ENCODE measurements at places on chromosomes 2 and 18. TPM values are rescaled to one million over a fixed set of nuclear protein-coding genes. Genes with fewer than 3 reads are reported as not detected.

Gene CD8B2
- not detected for total RNA-seq

Gene ALK
- total RNA-seq = 0.14 TPM

Gene NLRC4
- 0.96 TPM for total RNA-seq

Gene ZNF396
- 0.71 TPM for total RNA-seq

Gene CTLA4
- 0.11 TPM for total RNA-seq

Gene CHPF
- total RNA-seq = 104 TPM

Gene TCF7L1
- total RNA-seq = 7.0 TPM

Gene CNTNAP5
- total RNA-seq = not detected

DNA sequence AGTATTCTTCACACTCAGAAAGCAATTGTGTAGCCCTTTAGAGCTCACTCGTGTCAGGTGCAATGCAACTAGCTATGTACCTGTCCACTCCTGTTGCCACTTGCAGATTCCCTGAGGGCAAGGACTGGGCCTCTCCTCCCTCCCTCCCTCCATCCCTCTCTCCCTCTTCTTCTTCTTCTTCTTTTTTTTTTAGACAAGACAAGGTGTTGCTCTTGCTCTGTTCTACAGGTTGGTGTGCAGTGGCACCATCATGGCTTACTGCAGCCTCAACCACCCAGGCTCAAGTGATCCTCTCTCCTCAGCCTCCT lies 119.7 kb downstream of the ACKR3 start:
- DNase-seq = no peak

GRCh38 chr2:27715318-27716210 lies 51.9 kb downstream of the SLC4A1AP start:
- DNase-seq = peak; percentile 79

DNA sequence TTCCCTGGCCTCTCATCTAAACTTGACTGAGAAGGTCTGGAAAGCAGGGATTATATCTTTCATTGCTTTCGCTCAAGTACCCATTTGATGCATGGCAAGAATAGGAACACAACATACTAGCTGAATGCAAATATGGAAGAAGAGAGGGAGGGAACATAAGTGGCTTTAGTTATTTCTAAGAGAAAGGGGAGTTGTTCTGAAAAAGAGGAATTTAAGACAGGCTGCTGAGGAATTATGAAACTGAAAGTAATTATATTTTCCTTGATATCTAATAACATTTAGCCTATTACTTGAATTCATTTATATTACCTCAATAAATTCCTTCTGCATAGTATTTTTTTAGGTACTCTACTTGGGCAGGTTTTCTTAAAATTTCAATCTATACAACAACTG lies 105.8 kb upstream of the TTN start:
- DNase-seq = no peak

DNA sequence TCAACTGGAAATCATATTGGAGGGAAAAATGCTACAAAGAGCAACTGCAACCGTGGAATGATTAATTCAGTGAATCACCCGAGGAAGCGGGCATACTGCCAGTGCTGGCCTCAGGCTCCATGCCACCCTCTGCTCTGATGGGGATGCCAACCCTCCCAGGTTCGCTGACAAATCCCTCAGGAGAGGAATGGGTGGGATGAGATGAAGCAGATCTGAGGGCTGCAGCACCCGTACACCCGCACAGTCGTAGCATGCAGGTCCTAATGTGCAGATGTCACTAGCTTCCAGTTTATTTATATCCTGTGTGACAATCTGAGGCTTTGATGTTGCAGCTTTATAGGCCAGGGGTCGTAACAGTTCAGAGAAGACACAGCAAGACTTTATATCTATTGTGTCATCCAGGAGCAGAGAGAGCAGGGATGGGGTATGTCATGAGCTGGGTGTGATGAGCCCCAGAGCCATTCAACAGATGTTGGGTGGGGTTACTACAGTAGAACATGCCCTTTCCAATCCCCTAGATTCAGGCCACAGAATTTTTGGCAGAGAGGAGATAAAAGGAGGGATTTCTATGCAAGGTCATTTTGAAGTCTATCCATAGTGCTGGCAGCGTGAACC lies 44.6 kb downstream of the DPP4 start:
- DNase-seq = peak; percentile 50

- DNase-seq = no peak
These were observed 22.5 kb upstream of the MTA3 start for GRCh38 chr2:42545841-42546390.

DNA sequence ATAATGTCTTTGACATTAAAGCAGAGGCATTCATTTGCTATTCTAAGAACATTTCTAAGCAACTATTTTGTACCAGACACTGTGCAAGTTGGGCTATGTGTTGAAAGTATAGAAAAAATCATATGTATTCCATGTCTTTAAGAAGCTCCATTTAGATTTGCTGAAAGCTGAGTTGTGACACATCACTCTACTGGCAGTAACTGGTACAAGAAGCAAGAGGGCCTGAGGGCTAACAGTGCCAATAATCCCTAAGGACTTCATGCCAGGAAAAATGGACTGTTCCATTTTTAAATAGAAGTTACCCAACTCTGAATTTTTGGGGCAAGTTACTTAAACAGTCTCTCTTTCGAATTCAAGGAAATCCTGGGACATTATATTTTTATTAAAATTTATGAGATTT lies 178.7 kb downstream of the SRBD1 start:
- no peak for DNase-seq

DNA sequence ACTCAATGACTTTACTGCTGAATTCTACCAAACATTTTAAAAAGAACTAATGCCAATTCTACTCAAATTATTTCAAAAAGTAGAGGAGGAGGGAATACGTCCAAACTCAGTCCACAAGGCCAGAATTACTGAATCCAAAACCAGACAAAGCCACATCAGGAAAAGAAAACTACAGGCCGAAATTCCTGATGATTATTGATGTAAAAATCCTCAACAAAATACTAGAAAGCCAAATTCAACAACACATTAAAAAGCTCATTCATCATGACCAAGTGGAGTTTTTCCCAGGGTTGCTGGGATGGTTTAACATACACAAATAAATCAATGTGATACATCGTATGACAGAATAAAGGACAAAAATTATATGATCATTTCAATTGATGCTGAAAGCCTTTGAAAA lies 103.9 kb upstream of the UBE2E3 start:
- no peak for DNase-seq

- no peak for DNase-seq
These were observed 63.0 kb upstream of the PGAP1 start for GRCh38 chr2:196989496-196989895.

GRCh38 chr2:194079989-194080388 lies 1577.0 kb upstream of the SLC39A10 start:
- no peak for DNase-seq

GRCh38 chr2:46863882-46864281 lies 51.7 kb downstream of the MCFD2 start:
- no peak for DNase-seq

DNA sequence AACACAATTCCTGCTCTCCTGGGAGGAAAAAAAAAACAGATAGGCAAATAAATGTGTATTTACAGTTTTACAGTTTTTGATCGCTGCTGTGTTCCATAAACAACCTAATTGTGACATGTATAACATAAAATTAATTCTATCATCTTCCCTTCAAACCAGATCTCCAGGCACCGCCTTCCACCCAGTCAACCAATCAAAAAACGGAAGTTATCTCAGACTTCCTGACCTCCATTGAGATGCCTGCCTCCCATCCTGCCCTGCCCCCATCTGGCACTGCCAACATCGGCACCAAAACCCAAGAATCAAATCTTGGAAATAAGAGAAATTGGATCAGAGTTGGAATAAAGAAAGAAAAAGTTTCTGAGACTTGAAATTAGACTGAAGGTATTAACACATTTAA lies 3.1 kb upstream of the RIOK3 start:
- no peak for DNase-seq

- DNase-seq = peak; percentile 69
These were observed 77.1 kb upstream of the B3GNT7 start for GRCh38 chr2:231318436-231318835.

Measured in left ventricle myocardium inferior (tissue), 1 donor.